Activated CD4-positive, alpha-beta T cell treated with anti-CD3 and anti-CD28 coated beads, Interleukin-2, amount 50 U/mL, for 16 hours (primary cell): ENCODE measurements at places on chromosomes 4 and X.
A peak's percentile ranks its signal among the peaks of the same experiment; 100 is the strongest.

GRCh38 chr4:79850626-79851025, 222.4 kb downstream of the ANTXR2 start:
- no peak for DNase-seq

DNA sequence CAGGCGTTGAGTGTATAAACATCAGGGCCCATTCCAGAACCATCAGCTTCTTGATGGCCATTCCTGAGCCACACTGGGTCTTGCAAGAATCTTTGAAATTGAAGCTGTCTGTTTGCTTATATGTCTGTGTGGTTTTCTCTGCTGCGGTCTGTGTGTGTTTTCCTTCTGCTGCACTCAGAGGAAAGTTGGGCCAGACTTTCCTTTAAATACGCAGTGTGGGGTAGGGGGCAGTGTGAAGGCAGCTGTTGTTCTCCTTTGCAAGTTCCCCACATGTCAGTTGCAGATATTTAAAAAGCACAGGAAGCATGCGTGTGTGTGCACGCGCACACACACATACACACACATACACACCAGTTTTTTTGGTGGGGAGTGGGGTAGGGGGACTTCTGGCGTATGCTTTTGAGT, 32.1 kb downstream of the CCKAR start:
- no peak for DNase-seq

- DNase-seq = no peak
Observed at GRCh38 chrX:118251271-118251670, 94.6 kb upstream of the WDR44 start.

DNA sequence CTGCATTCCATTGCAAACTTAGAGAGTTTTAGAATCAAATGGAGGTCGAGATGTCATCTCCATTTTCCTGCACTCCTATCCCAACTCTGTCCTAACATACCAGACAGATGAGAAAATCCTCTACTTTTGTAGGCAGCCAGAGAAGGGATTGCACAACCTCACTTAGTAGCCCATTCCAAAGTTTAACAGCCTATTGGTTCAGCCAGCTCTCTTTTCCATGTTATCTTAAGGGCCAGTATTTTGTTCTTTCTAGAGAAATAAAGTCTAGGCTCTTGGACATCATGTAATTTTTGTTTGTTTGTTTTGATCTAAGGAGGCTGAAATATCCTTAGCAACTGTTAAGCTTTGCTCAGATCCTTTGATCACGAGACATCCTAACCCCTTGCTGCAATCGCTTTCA, 173.0 kb downstream of the COX18 start:
- no peak for DNase-seq

DNA sequence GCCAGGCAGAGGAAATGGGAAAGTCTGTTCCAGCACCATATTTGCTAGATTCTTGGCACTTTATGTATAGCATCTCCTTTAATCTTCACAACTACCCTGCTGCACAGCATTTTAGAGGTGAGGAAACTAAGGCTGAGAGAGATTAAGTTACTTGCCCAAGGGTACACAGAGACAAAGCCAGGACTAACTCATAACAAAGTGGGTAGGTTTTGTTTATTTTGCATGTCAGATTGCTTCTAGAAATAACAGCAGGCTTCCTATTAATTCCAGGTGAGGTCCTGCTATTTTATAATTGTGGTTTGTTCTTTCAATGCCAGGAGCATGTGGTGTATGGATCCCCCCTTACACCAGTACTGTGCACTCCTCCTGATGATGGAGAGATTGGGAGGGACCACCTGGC, 15.0 kb downstream of the TCEANC start:
- no peak for DNase-seq

DNA sequence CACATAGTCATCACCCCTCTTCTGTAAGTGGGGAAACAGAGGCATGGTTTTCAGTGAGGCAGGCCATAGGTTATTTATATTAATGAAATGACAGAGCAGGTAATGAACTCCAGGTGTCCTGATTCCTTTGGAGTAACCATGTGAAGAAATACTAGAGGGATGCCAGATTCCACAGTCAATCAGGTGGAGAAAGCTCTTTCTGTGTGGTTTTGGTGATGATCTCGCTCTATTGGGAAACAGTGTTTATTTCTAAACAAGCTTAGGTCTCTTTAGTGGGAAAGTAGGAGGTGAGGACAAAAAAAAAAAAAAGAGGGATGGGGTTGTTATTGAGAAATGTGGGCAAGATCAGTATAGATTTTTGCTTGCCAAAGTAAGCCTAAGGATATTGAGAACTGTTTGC, 12.2 kb downstream of the DOCK11 start:
- no peak for DNase-seq

DNA sequence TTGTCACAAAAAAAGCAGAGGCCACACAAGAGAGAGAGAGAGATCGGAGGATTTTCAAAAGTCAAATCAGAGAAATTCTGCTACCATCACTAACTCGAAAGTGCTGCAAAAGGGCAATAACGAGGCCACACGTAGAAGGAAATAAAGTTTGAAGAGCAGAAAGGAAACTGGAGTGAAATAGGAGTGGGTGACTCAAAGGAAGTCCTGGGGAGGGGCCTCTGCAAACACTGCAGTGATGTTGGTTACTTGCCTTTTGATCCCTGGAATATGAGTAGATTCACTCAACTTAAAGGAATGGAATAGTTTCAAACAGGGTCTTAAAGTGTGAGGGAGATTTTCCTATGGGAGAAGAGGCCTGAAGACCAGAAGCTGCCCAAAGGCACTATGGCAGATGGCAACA, 663.4 kb upstream of the LCORL start:
- no peak for DNase-seq

- DNase-seq = peak; percentile 23
Observed at GRCh38 chrX:111095974-111096895, at the start of gene PAK3. PAK3 (plus strand) TSS chrX:111096191; CDS start chrX:111123104, 26,913 bp downstream.

GRCh38 chr4:14337892-14338584, 664.2 kb upstream of the CPEB2 start:
- DNase-seq = no peak

- DNase-seq = no peak
Observed at GRCh38 chr4:185682236-185682635, 129.8 kb downstream of the SORBS2 start.

GRCh38 chr4:143743591-143743990, 43.1 kb upstream of the FREM3 start:
- no peak for DNase-seq

GRCh38 chrX:149982310-149982709, 44.0 kb upstream of the EOLA2 start:
- DNase-seq = no peak

GRCh38 chr4:128720270-128720669, 89.2 kb upstream of the JADE1 start:
- no peak for DNase-seq

- no peak for DNase-seq
Observed at GRCh38 chr4:1075225-1075624, 38.1 kb downstream of the RNF212 start.

DNA sequence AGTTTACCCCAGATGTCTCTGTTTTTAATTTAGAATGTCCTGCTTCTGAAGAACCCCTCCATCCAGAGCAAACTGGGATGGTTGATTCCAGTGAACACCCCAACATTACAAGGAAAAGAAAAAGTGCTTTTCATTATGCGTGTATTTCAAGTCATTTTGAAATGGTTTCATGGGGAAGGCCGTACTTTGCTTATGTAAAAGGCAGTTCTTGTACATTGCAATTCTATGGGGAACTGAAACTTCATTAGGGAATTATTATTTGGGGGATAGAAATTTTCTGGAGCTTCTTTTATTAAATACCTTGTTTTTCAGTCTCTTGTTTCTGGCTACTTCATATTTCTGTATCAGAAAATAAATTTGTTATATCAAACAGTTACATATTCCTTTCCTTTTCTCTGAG, 96.9 kb upstream of the ZNF518B start:
- no peak for DNase-seq

- DNase-seq = no peak
Observed at GRCh38 chr4:5385741-5386311, 322.5 kb downstream of the EVC2 start.

GRCh38 chrX:97159916-97160800, 276.4 kb downstream of the RPA4 start:
- no peak for DNase-seq

GRCh38 chr4:109327641-109328040, 25.2 kb upstream of the COL25A1 start:
- DNase-seq = no peak

DNA sequence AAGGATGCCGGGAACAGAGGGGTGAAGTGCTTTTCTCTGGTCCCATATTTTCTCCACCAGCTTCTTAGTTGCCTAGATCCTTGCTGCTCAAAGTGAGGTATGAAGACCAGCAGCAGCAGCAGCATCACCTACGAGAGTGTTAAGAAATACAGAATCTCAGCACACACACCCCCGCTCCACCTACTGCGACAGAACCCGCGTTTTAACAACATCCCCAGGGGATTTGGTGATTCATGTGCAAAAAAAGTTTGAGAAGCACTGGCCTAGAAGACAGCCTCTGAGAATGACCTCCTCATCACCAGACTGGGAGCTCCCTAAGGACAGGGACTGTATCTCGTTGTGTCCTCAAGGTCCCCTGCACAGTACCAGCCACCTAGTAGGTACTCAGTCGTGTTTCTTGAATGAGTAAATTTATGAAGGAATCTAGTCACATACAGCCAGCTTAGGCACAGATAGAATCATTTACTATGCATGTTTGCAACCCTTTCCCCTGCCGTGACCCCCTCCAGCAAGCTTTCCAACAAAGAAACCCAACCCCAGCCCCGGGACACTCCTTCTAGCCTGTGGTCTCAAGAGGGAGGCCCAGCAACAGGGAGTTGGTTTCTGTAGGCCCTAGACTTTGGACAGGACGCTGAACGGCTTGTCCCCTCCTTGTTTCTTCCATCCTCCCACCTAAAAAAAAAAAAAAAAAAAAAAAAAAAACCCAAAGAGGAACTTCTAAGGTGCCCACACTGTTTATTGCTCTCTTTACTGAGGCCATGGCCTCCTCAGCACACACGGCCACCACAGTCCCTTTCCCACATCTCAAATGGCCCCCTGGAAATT, 21.5 kb downstream of the RTL5 start:
- no peak for DNase-seq

GRCh38 chr4:147547314-147548056, 66.6 kb downstream of the EDNRA start:
- DNase-seq = peak; percentile 8

DNA sequence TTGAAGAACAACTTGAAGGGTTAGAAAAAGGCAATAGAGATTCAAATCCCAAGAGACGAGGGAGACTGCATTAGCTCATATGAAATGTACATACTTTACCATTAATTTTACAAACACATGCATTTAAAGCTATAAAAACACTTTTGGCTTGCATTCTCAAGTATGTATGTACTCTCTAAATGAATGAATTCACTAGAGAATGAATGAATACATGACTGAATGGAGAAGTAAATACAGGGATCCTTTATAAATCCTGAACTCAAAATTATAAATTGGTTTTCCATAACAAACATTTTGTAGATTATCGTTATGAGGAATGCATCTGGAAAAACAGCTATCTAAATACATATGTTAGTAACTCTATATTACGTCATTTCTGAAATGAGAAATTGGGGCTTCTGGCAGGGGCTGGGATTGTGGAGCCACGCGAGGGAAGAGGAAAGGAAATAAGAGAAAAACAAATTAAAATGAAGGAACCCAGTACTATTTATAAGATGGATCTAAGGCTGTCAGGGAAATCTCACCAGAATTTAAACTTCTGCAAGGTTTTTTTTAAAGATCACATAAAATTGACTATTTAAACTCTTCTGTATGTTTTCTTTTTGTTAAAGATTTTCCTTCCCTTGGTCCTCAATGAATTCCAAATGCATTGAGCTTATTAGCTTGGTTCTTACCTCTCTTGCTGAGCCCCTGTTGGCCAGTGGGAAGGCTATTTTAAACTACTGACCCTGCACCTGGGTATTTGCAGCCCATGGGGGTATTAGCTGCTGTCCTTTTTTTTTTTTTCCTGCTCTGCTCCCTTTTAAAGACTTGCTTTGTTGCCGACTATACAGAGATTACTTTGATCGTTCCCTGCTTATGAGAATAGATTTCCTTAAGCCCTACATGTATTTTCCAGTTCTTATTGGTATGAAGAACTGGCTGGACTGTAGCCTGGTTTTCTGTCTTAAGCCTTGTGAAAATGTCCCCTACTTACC, 207.8 kb downstream of the ADGRL3 start:
- no peak for DNase-seq

DNA sequence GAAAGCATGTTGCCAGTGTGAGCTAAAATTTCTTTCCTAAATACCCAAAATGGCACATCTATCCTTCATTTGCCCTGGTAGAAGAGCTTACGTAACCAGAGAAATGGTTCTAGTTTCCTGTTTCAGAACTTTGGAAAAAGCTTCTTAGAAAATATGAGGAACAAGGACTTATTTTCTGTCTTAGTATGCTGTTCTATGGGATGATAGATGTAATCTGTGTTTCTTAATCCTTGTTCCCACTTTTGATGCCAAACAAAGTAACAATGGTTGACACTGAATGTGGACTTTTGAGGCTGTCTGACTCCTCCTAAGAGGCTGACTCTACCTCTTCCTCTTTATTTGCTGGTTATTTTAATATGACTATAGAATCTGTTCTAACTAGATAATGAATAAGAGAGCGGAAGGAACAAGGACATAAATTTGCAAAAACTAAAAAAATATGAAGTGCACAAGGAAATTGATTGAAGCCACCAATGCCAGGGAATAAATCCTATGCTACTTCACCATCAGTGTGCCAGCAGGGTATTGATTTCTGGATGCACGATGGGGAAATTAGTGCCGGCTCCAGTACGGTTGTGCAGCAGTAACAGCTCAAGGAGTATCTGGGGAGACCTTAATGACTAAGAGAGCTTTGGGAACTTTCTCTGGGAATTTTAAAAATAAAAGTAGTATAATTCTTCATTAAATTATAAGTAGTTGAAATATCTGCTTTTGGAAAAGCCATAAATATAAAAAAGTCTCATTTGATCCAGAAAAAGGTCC, 39.4 kb upstream of the TET2 start:
- no peak for DNase-seq
